Adrenal gland (tissue), 19 donors: ENCODE measurements at places on chromosomes 5 and 9. TPM values are rescaled to one million over a fixed set of nuclear protein-coding genes. Genes with fewer than 3 reads are reported as not detected.

The CAMK4 gene
- total RNA-seq: 1.4 TPM

The ARL14EPL gene
- not detected for total RNA-seq

DNA sequence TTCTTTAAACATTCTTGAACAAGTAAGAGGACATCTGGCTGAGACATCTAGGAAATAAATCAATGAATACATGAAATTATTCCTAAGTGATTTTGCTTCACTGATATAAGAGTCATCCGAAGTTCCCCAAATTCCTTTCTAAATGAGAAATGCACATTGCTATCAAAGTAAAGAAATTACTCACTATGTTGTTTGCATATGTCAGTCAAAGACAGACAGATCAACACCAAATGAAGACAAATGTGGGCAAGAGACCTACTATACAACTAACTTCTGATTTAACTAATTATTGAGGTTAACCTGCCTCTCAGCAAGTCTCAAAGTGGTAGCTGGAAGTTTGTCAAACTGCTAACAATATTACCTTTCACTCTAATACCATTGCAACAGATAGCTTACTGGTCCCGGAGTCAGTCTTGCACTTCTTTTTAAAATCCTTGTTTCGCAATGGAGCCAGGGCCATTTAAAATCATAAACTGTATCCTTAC is 13.2 kb downstream of the TUT7 start:
- DNase-seq: no peak

- peak; percentile 49 for DNase-seq
Observed at GRCh38 chr5:139690064-139690802, 42.1 kb downstream of the CXXC5 start.

The ZCCHC9 gene
- 17.6 TPM for total RNA-seq

The LCN1 gene
- total RNA-seq: not detected
